ENCODE measurements at places on chromosomes 4 and X. TPM values are rescaled to one million over a fixed set of nuclear protein-coding genes. Genes with fewer than 3 reads are reported as not detected.
A peak's percentile ranks its signal among the peaks of the same experiment; 100 is the strongest.

- DNase-seq, result no peak
Observed at GRCh38 chr4:187603093-187604025, 392.2 kb upstream of the ZFP42 start.

DNA sequence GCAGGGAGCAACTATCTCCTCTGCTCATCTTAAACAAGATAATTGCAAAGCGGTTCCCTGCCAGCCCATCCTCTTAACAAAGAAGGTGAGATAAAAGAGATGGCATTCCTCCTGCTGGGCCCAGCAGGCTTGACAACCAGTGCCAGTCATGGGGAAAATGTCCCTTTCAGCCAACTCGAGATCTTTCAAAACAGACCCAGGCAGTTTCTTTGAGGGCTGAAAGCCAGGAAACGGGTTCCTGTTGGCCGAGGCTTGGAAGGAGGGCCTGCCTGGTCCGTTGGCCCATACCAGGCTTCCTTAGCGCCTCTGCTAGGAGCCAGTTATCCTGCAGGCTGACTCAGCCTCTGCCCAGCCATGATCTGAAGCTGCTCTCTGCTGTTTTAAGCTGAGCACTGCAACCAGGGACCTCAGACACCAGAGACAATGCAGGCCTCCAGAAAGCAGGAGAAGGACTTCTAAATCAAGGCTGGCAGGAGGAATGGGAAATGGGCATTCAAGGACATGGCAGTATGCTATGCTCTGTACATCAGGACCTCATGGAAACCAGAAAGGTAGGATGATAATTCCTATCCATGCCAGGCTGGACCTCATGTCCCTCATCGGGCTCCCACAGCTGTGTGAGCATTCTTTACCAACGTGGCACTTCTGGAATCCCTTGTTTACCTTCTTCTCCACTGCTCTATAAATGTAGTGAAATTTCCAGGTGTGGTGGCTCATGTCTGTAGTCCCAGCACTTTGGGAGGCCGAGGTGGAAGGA lies 42.4 kb upstream of the SLC2A9 start:
- peak; percentile 82 for DNase-seq

- DNase-seq, result no peak
Observed at GRCh38 chrX:148681605-148682004, 181.2 kb downstream of the AFF2 start.

Gene RAB9A
- 21.3 TPM for total RNA-seq

DNA sequence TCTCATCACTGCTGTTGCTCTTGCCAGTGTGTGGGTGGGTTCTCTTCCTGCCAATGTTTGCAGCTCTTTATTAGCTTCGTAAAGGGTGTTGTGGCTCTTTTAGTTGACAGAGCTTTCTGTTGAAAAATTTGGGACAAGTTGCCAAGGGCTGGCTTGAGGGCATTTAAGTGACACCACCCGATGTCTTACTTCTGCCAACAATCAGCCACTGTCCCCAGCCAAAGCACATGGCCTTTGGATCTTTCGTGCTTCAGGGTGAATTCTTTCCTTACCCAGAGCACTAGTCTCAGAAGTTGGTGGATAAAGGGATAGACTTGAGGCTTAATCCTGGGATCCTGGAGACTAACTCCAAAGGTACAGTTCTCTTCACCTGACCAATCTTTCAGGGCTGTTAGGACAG lies 113.6 kb downstream of the SOX3 start:
- DNase-seq, result no peak

- DNase-seq, result no peak
Observed at GRCh38 chrX:108516184-108516583, 76.5 kb downstream of the COL4A5 start.

DNA sequence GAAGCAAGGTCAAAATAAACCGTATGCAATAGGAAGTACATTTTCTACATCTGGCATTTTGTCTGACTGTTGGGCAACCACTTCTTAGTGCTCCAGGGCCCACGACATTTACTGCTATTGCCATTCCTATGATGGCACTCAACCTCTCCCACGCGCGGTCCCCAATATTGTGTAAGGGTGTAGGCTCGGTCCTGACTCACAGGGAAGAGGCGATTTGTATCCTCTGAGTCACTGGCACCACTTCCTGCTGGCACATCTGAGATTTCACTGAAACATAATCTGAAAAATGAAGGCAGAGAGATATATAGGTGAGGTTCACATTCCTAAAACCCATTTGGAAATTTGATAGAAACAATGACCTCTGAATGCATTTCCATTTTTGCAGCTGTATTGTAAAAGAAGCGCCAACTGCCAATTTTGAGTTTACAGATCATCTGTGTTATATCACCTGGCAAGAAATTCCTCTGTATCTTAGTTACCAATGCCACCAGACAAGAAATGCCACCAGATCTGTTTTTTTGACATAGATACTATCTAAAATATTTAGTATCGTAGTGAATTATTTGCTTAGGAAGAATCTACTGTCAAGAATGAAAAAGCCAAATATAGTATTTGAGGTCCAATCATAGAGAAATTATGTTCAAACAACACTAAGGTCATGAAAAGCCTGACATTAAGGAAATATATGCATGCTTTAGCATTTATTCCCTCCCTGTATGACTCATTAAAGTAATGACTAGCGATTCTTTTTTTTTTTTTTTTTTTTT lies 9.8 kb downstream of the EREG start:
- DNase-seq, result no peak

Gene SPANXC
- total RNA-seq, result not detected

Gene CDS1
- total RNA-seq, result 7.5 TPM

GRCh38 chrX:776529-777230 lies 146.1 kb downstream of the SHOX start:
- DNase-seq, result no peak

DNA sequence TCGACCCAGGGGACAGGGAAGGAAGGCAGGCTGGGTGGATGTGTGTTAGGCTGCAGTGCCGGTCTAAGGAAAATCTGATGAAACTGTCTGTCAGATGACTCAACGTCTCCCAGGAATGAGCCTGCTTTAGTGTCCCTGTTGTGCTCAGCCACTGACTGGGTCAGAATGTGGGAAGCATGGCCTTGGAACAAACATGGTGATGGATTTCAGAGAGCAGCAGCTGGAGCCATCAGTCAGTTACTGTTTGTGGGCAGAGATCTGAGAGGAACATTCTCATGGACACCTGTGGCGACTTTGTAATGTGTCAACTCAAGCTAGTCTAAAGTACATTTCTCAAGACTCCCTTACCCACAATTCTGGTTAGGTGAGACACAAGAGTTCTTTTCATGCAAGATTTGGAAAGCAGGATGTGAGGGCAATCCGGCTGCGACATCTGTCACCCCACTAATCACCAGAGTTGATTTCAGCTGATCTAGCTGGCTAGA lies 63.2 kb downstream of the ANAPC10 start:
- DNase-seq, result no peak

- DNase-seq, result peak; percentile 91
Observed at GRCh38 chrX:2928191-2928582, 952 bp downstream of the ARSD start.

Gene CXorf49
- not detected for total RNA-seq

Gene SSX4B
- total RNA-seq, result not detected
